ENCODE measurements at places on chromosomes 6 and 20.

DNA sequence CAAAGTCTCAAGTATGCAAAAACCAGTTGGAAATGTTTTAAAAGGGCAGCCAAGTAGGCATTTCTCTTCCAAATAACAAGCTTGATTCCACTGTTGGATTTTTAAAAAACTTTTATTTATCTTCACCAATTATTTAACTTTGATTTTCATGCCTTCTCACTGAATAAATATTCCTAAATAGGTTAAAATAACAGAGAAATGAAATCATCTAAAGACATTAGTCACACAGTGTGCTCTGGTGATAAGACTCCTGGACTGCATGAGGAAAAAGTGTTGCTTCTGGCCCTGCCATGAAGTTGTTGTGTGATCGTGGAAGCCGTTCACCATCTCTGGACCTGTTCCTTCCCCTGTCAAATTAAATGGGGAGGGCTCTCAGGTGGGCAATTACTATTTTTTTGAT is 33.8 kb upstream of the IGF2R start:
- DNase-seq, result peak; percentile 11

DNA sequence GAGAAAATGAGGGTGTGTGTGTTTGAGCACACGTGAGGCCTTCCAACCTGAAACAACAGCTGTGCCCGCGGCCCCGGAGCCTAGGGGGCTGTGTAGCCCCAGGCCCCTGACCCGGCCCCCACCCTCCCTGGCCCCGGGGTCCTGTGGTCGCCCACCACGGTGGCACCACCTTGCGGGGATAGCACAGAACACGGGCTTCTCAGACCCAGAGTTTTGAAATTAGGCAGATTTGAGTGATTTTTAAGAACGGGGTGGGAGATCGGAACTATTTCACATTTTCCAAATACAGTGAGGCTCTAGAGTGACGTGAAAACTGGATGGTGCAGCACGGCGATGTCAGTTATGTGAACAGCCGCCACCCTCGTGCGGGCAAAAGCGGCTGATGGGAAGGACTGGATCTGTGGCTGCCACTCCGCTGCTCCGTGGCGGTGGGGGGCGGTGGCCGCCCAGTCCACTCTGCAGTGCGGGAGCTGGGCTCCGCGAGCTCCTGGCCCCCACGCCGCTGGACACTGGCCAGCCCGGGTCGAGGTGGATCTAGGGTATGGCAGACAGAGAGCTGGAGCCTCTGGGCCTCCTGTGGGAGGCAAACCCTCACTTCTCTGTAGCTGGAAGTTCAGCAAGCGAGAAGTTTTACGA is 17.3 kb upstream of the BHLHE23 start:
- no peak for DNase-seq

DNA sequence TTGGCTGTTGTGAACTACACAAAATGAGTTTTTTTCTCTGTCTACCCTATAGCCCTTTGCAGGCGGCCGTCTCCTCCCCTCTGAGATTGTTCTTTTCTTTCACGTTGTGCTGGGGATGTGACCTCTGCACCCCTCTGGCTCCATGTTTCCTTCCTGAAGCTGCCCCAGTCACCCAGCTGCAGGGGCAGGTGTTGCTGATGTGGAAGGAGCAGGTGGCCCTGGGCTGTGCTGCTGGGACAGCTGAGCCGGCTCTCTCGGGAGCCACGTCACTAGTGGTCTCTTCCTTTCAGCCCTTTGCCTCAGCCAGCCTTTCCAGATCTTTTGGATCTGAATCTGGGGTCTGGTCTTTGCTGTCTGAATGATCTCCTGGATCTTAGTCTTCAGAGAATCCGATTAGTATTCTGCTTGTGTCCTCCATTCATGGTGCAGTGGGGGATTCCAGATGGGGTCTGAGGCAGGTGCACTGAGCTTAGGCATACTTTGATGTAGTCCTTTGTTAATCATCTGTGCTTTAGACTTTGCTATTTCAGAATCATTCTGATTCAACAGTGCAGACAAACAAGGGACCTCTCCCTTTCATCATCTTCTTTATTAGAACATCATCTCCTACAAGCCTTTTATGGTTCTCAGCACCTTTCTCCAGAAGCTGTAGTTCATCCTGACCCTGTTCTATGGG is 31.4 kb downstream of the TMEM181 start:
- no peak for DNase-seq

- DNase-seq, result no peak
These were observed 8.6 kb downstream of the BMP7 start for GRCh38 chr20:57257701-57258453.

DNA sequence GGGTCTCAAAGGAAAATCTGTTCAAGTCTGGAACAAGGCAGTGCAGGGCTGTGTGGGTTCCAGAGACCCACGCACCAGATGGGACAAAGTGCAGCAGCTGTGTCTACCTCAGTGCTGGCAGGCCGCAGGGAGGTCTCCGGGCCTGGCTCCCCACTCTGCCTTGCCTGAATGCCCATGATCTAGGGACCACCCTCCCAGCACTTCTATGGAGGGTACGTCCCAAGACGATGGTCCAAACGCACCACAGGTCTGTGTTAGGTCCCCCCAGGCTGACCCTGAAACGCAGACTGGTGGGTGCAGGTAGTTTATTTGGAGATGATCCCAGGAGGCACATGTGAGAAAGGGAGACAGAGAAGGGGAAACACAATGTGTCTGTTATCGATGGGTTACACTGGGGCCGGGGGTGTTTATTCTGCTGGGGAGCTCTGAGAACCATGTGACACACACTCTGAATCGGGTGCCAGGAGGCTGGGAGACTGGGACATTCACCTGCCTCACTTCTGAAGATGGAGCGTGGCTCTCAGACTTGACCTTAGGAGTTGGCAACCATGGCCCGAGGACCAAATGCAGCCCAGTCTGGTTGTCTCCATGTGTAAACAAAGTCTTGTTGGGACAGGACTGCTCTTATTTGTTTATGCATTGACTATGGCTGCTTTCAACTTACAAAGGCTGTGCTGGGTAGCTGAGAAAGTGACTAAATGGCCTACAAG is 21.7 kb downstream of the CST9L start:
- DNase-seq, result no peak

- DNase-seq, result no peak
These were observed 44.9 kb downstream of the ABHD12 start for GRCh38 chr20:25345721-25346120.

DNA sequence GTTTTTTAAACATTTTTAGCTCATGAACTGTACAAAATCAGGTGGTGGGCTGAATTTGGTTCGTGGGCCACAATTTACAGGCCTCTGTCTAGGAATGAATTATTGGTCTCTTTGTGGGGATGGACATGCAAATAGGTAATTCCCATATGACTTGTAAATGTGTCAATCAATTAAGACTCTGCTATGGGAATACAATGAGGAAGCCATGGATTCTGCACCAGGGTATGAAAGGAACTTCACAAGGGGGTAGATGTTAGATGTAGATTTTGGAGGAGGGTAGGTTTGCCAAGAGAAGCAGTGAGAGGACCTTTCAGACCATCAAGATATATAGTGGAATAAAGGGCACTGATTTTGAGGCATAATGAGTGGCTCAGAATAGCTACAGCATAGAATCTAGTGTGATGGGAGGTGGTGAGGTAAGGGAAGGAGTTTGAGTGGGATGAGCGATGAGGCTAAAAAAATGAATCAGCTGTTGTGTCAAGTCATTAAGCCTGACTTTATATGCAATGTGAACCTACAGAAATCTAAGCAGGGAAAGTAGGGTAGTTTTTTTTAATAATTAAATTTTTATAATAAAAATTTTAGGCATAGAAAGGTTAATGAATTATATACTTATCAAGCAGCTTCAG is 32.6 kb upstream of the RNF182 start:
- DNase-seq, result no peak

- no peak for DNase-seq
These were observed 107.8 kb downstream of the MAP3K5 start for GRCh38 chr6:136684466-136684865.

- no peak for DNase-seq
These were observed 18.2 kb downstream of the WRNIP1 start for GRCh38 chr6:2783188-2783963.

DNA sequence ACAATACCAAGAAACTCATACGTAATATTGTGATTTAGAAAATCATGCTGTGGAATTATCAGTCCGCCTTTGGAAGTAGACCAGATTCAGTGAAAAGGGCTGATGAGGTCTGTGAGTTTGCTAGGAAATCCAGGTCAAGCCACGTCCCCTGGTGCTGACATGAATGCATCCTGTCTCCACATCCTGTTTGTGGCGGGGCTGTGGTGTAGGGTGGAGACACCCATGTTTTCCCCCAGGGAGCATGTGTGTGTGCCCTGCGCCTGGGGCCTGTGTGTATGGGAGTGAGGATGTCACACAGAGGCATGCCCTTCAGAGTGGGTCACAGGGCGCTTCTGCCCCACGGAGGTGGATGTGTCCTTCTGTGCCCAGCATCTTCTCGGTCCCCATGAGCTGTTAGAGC is 109.1 kb downstream of the SASH1 start:
- no peak for DNase-seq

DNA sequence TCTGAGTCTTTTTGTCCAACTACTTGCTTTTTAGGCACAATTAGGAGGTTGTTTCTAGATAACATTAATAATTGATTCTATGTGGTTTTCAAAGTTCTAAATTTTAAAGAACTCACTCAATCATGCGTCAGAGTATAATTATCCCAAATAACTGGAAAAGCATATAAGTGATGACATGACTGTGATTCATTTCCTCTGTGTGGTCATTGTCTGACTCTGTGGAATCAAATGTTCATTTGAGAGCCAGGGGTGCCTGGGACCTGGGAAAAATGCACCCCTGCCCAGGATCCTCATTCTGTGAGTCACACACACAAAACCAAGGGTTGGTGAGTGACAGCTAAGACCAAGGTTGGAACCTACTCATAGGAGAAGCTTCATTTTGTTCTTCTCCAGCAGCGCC is 127.1 kb upstream of the MLIP start:
- peak; percentile 92 for DNase-seq

Measured in fibroblast of skin of scalp (primary cell).